ENCODE measurements at places on chromosomes 2 and 18.

DNA sequence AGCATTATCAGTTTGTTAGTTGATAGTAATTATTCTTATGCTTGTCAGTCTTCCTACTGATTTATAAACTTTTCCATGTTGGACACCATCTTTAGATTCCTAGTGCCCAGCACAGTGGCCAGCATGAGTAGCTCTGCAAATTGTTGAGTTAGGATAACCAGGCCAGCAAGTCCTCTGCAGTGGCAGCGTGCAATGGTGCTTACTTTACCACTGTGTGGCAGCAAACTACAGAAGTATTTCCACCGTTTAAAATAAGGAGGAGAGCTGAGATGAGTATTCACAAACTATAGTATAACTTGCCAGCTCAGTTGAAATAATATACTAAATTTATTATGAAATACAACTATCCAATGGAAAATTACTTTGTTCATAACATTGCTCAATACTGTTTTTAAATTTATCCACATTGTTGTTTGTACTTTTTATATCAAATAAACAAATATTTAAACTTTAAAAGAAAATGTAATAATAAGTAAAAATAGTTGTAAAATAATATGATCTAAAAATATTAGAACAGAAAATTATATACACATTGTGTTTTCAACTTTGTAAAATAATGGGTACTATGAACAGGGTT lies 9.3 kb upstream of the THADA start:
- peak; percentile 28 for DNase-seq

DNA sequence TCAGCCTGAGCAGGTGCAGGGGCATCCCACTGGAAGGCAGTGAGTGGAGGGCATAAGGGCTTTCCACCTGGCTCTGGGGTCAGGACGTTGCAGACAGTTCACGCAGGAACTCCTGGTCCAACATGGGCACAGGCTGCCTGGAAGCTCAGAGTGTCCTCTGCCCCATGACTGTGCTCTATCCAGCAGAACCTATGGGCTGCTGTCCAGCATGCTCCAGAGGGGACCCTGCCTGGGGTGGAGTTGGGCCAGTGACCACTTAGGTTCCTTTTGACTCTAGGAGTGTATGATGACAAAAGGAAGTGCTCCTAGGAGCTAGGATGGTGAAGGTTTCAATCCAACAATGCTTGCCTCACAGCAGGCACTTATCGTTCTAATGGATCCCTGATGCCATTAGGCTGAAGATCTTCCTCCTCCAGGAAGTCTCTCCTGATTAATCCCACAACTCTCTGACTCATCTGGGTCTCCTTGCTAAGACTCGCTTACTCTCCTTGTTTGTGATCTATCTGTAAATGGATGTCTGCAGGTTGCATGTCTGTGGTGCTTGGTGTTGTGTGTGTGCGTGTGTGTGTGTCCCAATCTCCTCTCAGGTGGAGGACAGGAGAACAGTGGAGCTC lies 224.0 kb downstream of the CELF4 start:
- no peak for DNase-seq

GRCh38 chr2:127142663-127143630 lies 36.0 kb upstream of the BIN1 start:
- DNase-seq, result no peak

DNA sequence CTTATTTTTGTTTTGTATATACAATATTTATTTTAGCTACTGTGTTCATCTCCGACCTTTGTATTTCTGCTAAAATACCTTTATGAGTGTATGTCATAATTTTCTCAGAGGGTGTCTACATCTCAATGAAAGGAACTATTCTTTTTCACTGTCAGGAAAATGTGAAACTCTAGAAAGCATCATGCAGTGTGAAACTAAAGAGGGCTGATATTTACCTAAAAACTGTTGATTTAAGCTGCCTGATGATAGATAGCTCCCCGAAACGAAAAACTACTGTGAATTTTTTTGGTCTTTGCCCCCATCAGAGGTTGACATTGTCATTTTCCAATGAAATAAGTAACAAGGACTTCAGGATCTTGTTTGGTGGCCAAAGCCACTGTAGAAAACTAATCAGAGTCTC lies 38.8 kb downstream of the TMEM178A start:
- DNase-seq, result no peak

DNA sequence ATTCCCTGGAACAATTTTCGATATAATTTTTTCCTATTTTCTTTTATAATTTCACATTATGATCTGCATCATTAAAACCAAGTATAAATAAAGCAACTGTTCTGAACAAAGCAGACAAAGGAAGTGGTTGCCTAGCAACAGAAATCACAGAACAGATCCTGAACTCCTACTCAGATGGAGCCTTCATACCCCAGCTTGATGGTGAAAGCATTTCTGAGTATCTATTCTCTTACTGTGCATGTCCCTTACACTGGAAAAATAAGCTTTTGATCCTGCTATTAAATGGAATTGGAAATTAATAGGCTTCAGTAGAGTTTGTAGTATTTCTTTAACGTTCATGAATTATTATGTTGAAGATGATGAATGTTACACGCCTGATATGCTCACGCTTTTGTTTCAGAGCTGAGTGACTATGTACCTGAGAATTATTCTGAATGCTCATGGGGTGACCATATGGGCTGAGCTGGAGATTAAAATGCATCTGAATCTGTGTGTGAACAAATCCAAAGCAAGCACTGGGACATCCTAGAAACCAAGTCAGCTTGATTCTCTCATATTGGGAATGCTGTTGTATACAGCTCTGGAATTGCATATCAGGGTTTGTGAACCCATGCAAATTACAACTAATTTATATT lies 254.0 kb downstream of the KCNJ3 start:
- no peak for DNase-seq

GRCh38 chr2:74334931-74335333 lies 8.3 kb downstream of the SLC4A5 start:
- DNase-seq, result no peak

DNA sequence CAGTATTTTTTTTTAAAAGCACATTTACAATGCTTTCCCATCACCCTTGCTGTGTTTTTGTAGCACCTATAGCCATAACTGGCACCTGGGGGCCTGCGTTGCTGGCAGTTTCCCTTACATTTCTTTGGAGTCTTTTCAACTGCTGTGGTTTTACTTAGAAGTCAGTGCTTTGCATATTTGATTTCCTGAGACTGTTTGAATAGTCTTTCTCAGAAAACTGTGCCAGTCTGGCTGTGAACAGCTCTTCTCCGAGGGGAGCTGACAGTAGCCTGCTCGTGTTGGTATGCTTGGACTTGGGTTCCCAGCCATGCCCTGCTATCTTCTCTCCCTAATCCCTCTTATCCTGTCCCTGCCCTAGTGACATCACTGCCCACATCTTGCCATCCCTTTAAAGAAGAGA lies 81.5 kb downstream of the DPP4 start:
- DNase-seq, result peak; percentile 48

- no peak for DNase-seq
Observed at GRCh38 chr2:97660775-97661389, 3.0 kb downstream of the ACTR1B start.

GRCh38 chr2:234368861-234369261 lies 128.0 kb downstream of the ARL4C start:
- DNase-seq, result no peak

- no peak for DNase-seq
Observed at GRCh38 chr2:240604291-240604938, 17.9 kb downstream of the CAPN10 start.

GRCh38 chr2:112706170-112706664 lies 14.6 kb upstream of the NT5DC4 start:
- DNase-seq, result peak; percentile 54

GRCh38 chr2:75533135-75533534 lies 27.6 kb downstream of the EVA1A start:
- DNase-seq, result no peak

- DNase-seq, result no peak
Observed at GRCh38 chr2:161161074-161161706, 962 bp downstream of the TANK start.

DNA sequence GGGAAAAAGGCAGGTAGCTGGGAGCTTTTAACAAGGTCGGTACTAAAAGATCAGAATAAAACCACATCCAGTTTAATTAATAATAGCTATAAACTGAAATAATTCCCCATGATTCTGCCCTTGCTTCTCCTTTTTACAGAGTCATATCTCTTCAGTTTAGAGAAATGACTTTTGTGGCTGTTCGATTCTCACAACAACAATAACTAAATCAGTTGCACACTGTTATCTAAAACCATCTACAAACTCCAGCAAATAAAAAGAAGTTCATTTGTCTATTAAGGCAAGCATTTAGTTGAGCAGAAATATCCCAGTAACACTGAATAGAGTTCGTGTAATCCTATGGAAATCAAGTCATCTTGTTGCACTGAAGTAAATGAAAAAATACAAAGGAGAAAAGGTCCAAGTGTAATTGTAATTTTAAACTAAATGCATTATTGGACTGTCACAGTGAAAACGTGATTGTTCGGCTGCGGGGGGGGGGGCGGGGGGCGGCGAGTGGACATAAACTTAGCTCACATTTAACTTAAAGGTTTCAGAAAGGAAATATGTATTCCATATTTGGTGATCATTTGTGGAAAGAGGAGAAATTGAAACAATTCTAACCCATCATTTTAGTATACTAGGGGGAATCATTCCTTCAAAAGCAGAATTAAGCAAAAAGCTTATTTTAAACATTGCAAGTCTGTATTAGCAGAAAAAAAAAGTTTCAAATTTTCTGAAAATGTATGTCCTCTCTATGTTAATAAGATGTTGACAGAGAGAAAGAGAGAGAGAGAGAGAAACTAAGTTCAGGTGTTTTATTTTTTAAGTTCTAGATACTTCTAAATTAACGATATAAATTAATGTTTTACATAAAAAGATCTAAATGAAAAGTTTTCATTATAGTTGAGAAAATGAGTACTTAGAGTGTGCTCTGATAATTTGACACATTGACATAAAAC lies 144.5 kb downstream of the MEIS1 start:
- no peak for DNase-seq

DNA sequence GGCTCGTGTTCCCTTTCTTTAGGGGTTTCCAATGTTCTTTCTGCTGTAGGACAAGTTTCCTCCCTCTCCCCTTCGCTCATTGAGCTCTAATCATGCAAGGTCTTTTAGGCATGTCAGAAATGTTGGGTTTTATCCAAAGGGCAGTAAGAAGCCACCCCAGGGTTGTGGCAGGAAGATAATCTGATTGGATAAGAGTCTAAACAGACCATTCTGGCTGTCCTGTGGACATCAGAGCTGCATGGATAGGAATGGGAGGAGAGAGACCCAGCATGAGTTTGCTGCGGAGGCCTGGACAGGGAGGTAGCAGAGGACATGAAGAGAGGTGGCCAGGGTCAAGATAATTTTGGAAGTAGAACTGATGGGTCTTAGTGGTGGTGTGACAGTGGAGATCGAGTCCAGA lies 88.2 kb downstream of the ACKR3 start:
- DNase-seq, result no peak

DNA sequence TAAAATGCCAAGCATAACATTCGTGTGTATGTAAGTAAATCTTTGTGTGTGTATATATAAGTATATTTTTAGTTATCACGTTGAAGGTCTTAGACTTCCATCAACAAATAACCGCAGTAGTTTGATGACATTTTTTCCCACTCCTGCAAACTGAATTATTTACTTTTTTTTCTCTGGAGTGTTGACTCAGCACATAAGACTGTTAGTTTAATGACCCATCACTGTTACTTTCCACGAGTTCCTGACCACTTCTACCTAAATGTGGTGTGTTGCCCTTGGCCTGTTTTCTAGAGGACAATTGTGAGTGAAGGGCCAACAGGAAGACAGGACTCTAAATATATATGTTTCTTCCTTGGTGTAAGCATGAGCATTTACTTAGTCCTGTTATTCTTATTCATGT lies 71.3 kb upstream of the TXNDC2 start:
- no peak for DNase-seq

DNA sequence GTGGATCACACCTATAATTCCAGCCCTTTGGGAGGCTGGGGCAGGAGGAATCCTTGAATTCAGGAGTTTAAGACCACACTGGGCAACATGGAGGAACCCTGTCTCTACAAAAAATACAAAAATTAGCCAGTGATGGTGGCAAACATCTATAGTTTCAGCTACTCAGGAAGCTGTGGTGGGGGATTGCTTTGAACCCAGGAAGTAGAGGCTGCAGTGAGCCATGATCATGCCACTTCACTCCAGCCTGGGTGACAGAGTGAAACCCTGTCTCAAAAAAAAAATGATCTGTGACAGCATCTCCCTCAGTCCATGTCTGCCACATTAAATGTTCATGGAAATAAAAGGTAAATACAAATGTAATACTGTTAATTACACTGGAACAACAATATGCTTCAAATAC lies 121.4 kb upstream of the COL5A2 start:
- DNase-seq, result no peak

DNA sequence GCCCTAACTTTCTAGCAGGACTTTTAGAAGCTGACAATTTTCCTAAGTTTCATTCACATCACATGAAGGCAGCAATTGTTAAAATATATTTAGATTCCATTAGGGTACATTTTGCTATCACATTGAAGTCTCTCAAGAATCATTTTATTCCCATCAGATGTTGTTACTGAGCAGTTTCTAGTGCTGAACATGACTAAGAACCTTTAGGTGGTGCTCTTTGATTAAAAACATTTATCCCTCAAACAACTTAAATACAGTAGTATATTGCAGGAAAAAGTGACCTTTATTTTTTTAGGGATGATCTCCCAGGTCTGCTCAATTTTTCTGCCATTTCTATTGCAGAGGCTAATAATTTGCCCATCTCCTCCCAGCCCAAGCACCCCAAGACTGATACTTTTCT lies 22.9 kb upstream of the NARS1 start:
- DNase-seq, result no peak

DNA sequence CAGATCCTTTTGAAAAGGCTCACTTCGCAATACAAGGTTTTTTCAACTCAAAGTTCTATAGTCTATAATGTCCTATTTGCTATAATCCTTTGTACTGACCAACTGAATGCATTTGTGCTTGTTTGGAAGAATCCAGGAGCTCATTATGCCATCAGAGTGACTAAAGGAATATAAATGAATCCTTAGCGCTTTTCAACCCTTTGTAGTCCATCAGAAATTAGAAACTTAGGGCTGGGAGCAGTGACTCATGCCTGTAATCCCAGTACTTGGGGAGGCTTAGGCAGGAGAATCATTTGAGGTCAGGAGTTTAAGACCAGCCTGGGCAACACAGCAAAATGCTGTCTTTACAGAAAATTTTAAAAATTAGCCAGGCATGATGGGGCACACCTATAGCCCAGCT lies 330.2 kb upstream of the CHAC2 start:
- no peak for DNase-seq

DNA sequence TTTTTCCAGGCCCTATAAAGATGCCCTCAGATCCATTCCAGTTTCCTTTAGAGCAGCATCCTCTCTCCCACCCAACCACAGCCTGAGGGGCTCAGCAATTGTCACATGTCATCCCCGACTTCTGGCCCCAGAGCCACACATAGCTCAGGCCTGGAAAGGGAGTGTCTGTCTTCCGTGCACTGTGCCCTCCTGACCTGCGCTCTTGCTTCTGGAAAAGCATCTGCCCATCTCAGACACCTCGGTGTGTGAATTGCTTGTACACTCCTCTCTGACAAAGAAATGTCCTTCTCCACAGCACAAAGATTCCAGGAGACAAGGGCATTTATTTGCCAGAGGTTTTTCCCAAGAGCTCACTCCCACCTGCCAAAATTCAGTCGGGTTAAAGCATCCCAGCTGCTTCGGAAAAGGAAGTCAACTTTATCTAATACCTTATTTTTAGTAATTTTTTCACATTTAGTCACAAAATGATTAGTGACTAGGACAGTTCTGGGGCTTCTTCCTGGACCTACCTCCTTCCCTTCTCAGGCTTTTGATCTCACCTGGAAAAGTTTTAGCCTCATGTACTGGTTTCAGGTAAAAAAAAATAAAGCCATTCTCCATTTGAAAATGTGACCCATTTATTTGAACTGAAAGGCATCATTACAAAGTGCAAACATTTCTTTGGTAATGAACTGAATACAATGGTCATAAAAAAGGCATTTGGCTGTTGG lies 112.9 kb downstream of the PXDN start:
- no peak for DNase-seq

GRCh38 chr18:77360315-77361190 lies 110.9 kb downstream of the GALR1 start:
- DNase-seq, result no peak

All from KG1 (cell line).